ENCODE measurements at places on chromosomes 7 and 10.

- DNase-seq, result no peak
These were observed 29.2 kb upstream of the ZNRF2 start for GRCh38 chr7:30255064-30255769.

GRCh38 chr7:134599371-134599770, 47.3 kb upstream of the BPGM start:
- DNase-seq, result no peak

- DNase-seq, result no peak
These were observed 3.0 kb upstream of the LGI1 start for GRCh38 chr10:93754761-93755160.

- no peak for DNase-seq
These were observed 46.4 kb upstream of the KMT2E start for GRCh38 chr7:104967595-104967994.

DNA sequence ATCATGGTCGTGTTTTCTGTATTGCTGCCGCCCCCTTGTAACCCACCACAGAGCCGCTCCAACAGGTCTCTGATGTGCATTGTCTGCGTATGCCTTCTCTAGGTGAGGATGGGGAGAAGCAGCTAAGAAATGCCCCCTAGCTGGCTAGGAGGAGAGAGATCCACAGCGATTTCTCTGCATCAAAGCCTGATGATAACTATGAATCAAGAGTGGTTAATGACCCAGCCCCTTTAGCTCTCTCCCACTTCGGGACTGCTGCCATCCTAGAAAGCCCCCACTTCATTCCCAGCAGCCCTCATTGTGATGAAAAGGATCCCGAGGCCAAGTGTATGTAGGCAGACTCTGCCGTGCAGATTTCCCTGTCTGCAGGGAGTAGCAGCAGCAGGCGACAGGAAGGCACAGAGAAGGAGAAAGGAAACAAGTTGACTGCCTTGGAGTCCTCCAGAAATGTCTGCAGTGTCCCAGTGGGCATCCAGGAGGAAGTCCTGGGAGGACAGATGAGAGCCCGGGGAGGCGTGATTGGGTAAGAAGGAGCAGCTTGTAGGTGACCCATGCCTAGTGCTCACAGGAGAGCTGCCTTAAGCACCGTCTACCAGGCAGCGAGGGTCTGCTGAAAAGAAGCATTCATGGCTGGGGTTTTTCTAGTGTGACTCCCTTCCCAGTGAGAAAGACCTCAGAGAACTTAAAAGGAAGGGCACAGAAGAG, 2.9 kb downstream of the PLXNA4 start:
- DNase-seq, result no peak
